DND-41 (cell line): ENCODE measurements at places on chromosomes 13 and 19.

GRCh38 chr13:24233351-24233901 is 72.9 kb downstream of the SPATA13 start:
- DNase-seq = no peak

DNA sequence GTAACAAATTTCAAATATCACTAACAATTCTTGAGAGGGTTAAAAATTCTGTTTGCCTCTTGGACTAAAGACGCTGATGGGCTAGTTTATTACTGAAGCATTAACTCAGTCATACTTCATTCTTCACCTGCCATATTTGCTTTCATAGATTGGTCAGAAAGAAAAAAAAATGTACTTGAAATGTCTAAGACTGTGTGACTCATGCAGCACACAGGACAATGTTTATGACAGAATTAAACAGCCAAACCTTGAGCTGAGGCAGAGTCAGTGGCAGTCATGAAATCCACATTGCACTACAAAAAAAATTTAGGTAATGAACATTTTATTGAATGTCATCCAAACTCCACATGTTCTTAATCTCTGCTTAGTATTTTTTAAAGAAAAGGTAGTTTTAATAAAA is 135.6 kb downstream of the PRR20E start:
- no peak for DNase-seq

DNA sequence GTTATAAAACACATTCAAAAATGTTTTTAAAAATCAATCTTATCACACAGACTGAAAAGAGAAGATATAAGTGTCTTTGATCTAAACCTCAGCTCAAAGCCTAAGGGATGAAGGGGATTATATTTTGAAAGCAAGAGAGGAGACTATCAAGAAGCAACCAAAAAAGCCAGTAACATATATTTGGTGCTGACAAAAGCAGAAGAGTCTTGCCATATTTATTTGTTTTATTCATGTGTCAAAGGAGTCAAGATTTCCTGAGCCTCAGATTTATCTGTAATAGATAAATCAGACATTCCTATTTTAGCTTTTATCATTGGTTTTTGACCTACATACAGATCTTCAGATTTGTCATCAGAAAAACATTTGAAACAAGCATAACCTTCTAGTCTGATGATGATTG is 798.6 kb upstream of the PCDH9 start:
- DNase-seq = no peak

DNA sequence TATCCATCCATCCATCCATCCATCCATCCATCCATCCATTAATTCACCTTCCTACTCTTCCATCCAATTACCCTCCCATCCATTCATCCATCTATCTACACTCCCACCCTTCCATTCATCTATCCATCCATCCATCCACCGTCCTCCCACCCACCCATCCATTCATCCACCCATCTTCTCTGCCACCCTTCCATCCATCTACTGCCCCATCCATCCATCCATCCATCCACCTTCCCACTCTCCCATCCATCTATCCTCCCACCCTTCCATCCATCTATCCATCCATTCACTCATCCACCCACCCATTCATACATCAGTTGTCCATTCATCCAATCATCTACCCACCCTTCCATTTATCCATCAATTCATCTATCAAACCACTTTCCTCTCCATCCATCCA is 54.3 kb downstream of the NWD1 start:
- no peak for DNase-seq

GRCh38 chr13:26819046-26819445 is 58.5 kb upstream of the GPR12 start:
- no peak for DNase-seq

- no peak for DNase-seq
Observed at GRCh38 chr13:41827507-41828213, 133.2 kb downstream of the VWA8 start.

GRCh38 chr13:32175307-32175706 is 139.9 kb downstream of the ZAR1L start:
- no peak for DNase-seq

GRCh38 chr13:114143806-114144605 is 11.6 kb upstream of the RASA3 start:
- DNase-seq = peak; percentile 39

GRCh38 chr13:93752541-93752940 is 525.9 kb downstream of the GPC6 start:
- DNase-seq = no peak

- no peak for DNase-seq
Observed at GRCh38 chr13:51881296-51881695, 19.5 kb downstream of the CCDC70 start.

- peak; percentile 35 for DNase-seq
Observed at GRCh38 chr19:2507109-2507508, 31.2 kb downstream of the GADD45B start.

GRCh38 chr19:7853770-7854128 is 20.4 kb downstream of the PRR36 start:
- no peak for DNase-seq

DNA sequence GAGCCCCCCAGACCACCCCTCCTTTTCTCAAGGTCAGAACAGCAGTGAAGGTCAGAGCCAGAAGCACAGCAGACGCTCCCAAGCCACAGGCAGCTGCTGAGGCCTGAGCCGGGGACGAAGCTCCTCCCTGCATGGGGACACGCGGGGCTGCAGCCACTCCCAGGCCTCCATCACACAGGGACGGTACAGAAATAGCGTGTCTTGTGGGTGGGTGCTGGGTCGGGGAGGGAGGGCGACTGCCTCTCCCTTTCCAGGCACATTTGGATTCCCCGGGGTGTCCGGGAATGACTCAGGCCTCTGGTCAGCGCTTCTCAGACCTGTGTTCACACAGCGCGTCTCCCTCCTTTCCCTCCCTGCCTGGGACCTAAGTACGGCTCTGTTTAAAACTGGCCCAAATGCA is 33.2 kb downstream of the RASA3 start:
- DNase-seq = no peak

DNA sequence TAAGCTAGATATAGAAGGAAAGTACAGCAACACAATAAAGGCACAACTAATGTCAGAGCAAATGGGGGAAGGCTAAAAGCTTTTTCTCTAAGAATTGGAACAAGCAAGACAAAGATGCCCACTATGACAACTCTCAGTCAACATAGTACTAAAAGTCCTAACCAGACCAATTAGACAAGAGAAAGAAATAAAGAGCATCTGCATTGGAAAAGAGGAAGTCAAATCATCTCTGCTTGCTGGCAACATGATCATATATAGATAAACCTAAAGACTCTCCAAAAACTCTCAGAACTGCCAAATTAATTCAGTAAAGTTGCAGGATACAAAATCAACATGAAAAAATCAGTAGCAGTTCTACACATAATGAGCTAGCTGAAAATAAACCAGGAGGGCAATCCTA is 542.0 kb downstream of the DIAPH3 start:
- no peak for DNase-seq

GRCh38 chr13:27379126-27379525 is 45.3 kb upstream of the GTF3A start:
- DNase-seq = no peak

DNA sequence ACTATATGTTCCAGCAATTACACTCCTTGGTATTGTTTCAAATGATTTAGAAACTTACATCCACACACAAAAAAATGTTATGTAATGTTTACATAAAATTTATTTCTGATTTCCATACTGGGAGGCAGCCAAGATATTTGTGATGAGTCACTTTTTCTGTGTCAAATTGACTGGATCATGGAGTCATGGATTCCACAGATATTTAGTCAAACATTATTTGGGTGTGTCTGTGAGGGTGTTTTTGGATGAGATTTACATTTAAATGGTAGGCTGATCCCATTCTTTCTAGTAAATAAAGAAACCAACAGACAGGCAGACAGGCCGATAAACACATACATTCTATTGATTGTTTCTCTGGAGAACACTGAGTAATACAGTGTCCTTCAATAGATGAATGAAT is 562.8 kb downstream of the SLITRK6 start:
- DNase-seq = no peak

DNA sequence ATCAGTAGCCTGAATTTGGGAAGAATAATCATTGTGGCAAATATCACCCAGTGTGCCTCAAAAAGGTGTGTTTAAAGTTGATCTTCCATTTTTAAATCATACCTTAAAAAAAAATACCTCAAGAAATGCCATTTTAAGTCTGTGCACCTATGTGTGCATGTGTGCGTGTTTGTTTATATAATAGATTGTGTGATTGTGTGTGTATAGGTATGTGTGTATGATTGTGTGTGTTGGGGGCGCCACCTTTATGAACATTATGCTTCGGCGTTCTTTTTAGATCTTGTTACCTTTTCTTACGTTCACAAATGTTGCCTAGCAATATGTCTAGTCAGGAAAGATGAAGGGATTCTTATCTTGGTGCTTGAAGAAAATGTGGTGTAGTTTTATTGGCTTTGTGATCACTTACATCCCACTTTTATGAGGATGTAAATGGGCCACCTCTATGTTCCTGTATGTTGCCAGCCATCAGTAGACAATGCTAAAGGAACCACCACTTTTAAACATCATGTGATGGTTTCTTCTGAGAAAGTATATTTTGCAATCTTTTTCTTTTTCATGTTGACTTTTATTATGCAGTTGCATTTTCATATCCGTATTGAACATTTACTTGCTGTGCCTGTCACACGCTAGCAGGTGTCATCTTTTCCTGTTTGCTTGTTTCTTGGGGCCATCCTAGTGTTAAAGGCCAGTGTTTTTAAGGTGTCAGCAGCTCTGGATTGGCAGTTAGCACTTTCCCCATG is 2.2 kb upstream of the IRS2 start:
- no peak for DNase-seq

DNA sequence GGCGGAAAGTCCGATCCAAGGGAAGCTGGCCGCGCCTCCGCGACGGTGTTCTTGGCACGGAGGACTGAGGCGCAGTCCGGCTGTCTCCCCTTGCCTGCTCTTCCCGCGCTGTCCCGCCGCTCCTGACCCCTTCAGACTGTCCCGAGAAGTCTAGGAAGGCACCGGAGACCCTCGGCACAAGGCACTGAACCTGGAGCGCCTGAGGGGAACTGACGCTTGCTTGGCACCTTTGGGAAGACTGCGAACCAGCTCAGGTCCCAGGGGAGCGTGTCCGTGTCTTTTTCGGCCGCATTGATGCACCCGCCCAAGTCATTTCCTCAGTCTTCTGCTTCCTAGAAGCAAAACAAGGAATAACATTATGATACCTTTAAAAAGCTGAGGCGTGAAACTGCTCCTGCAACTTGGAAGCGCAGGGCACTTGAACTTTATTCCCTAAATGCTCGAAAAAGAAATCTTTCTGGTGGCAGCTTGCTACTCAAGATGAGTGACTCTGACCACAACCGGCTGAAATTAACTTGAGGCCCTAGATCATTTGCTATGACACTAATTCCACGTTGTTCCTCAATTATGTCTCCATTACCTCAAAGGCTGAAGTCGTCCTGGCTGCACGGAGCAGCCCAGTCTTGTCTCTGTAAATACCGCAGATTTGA is 735 bp upstream of the FLT1 start:
- no peak for DNase-seq

DNA sequence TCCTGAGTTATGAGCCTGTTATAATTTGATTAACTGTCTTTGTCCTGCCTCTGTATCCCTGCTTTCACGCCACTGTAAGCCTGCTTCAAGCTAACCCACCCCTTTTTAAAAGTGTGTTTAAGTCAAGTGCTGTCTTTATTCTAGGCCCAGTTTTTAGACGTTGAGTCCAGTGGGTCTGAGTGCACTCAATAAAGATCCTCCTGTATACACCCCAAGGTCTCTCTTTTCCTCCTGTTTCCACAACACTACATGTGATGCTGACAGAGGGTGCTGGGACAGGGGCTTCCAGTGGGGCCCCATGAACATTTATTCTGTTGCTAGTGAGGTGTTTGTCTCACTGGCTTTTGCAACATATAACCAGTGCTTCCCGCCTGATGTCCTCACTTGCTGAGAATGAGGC is 6.7 kb upstream of the F2RL3 start:
- DNase-seq = peak; percentile 11

GRCh38 chr13:81738364-81738763 is 1397.4 kb upstream of the SPRY2 start:
- DNase-seq = no peak

GRCh38 chr13:113209759-113210421 is 477 bp downstream of the CUL4A start:
- peak; percentile 61 for DNase-seq

DNA sequence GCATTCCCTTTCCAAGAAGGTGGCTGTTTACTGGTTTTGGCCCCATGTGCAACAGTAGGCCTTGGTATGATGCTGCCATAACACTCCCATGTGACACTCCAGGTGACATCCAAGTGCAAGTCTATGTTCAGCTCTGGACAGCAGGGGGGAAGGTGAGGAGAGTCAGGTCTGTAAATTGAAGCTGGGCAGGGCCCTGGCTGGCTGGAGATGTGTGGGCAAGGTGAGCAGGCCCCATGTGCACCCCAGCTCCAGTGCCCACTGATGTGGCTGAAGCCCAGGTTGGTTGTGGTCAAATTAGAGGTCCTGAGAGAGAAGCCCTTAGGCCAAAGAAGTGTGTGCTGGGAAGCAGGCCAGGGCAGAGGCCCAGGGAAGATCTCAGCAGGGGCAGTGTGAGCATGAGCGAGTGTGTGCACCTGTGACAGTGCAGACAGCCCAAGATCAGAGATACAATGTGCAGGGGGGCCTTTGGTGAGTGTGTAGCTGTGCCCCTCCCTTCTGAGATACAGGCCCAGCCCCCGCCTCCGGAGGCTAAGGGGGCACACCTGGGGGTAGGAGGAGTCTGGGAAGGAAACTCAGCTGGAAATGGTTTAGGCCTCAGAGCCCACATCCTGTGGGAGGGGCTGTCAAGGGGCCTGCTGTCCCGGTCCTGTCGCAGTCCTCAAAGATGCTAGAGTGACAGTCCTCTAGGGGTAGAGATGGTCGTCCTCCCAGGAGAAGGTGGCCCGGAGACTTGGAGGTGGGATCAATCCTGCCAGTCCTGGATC is 18.6 kb downstream of the DEDD2 start:
- DNase-seq = peak; percentile 97

DNA sequence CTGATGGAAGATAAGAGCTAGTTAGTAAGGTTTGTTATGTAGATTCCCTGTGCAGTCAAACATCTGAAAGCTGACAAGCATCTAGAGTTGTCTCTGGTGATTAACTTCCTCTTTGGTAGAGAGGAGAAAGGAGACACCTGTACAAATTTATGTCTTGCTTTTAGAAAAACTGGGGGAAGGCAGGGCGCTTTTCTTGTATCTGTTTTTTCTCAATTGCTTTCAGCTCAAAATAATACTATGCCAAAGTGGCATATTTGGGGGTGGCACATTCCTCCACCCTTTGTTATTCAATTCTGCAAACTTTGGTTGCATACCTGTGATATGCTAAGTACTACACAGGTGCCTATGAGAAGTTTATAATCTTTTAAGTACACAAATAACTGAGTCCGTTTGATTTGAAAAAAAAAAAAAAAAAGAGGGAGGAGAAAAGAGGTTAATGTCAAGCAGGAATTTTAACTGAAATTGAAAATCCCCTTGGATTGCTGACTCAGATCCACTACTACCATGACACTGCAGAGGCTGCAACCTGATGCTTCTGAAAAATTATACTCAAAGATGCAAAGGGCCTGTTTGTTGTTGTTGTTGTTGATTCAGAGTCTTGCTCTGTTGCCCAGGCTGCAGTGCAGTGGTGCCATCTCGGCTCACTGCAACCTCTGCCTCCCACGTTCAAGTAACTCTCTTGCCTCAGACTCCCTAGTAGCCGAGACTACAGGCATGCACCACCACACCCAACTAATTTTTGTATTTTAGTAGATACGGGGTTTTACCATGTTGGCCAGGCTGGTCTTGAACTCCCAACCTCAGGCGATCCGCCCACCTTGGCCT is 164.8 kb upstream of the NBEA start:
- DNase-seq = no peak

- DNase-seq = no peak
Observed at GRCh38 chr19:46147791-46148288, at the start of gene IGFL2. Gene IGFL2, plus strand, starts transcription at chr19:46148238. Its CDS starts 41 bp downstream, at chr19:46148279.
